ENCODE measurements at places on chromosomes 4 and X.
A peak's percentile ranks its signal among the peaks of the same experiment; 100 is the strongest.

DNA sequence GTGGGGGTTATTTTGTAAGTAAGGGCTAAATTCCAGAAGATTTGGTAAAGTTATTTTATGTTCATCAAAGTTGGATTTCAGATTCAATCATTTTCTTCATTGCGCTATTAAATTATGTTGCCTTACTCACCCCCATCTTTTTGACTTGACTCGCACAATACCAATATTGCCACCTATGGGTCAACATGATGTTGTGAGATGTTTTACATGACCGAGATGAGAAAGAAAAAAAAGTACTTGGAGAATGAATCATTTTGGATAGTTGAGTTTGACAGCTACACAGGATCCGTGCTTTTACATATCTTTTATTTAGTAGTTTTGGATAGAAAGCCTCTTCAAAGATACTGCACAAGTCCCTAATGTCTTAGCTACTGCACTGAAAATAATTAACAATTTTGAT is 224.2 kb upstream of the EMCN start:
- peak; percentile 44 for DNase-seq

- no peak for DNase-seq
These were observed 40.8 kb upstream of the IL9R start for GRCh38 chrX:155956649-155957048.

- no peak for DNase-seq
These were observed 35.3 kb upstream of the DCX start for GRCh38 chrX:111447298-111447697.

DNA sequence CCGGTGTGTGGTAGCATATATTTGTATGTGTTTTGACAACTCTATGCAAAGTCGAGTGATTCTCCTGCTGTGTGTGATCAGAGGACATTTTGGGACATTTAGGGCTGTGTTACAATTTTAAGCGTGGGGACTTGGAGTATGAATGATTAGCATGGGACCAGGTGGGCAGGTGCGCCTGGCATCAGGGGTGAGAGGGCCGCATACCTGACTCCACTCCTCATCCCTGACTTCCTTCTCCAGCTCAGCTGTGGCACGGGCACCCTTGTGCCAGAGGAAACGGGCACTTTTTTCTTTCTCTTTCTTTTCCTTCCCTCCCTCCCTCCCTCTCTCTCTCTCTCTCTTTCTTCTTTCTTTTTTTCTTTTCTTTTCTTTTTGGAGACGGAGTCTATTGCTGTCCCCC is 15.7 kb upstream of the PLCXD1 start:
- DNase-seq, result no peak

DNA sequence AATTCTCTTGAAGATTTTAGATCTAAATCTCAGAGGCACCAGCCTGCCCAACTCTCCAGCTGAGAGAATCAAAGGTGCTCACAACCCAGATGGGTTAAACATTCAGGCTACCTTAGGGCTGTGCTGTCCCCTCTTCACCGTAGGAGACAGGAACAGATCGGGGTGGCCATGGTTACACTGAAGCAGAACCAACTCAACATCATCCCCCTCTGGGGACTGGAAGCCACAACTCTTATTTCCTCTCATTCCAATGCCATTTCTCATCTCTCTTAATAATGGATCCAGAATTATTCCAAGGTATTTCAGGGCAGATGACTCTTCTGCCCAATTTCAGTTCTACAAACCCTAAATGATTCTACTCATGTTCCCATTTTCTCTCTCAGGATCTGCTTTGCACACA is 109.7 kb downstream of the NKX6-1 start:
- no peak for DNase-seq

- no peak for DNase-seq
These were observed 168.5 kb downstream of the SOWAHB start for GRCh38 chr4:76729460-76729859.

GRCh38 chrX:131633285-131633917 is 89.5 kb downstream of the OR13H1 start:
- peak; percentile 71 for DNase-seq

- DNase-seq, result peak; percentile 31
These were observed 121.2 kb upstream of the NAP1L5 start for GRCh38 chr4:88818631-88819470.

DNA sequence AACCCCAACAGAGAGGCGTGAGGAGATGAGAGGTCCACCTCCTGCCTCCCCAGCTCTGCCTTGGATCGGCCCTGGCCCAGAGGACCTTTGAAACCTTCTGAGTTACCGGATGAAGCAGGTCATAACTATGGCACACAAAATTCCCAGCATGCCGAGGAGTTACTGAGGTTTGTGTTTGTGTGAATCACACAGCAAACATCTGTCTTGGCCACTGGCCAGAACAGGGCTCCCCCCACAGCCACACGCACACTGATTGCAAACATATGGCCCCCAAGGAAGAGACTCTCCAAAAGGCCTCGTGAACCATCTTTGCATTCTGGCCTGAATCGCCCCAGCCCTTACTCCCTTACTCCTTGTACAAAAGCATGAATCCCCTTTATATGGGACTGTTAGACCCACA is 18.9 kb downstream of the RPS4X start:
- no peak for DNase-seq

- no peak for DNase-seq
These were observed 4.8 kb upstream of the CCSER1 start for GRCh38 chr4:90122355-90122748.

DNA sequence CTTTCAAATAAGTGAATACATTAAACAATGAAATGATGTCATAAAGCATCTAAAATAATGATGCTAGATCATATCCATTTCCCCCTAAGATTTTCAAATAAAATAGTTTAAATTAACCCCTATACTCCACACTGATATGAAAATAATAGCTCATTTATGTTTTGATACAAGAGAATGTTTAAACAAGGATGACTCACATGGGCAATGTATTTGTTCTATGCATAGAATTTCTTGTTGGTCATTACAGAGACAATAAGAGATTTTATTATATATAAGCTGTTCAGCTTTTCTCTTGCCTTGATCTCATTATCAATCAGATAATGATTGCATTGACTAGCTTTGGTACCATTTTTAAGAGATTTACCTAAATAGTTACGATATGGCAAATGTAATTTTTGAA is 411.7 kb downstream of the ARHGAP24 start:
- DNase-seq, result no peak

- no peak for DNase-seq
These were observed 433.6 kb upstream of the FRG1 start for GRCh38 chr4:189507060-189507459.

DNA sequence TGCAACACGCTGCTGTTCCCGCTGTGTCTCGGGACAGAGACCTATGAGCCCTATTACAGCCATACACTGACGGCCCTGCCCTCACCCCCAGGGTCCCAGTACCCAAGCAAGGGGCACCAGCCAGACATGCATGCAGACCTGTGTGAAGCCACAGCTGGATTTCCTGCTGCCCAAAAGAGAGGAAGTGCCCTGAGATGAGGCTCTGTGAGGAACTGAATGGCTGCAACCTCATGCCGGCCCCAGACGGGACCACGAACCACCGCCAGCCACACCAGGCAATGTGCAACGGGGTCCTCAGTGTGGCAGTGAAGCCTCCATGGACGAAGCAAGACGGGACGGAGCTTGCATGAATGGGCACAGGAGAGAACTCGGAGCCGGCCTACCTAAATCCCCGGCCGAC is 21.1 kb downstream of the CTBP1 start:
- no peak for DNase-seq

DNA sequence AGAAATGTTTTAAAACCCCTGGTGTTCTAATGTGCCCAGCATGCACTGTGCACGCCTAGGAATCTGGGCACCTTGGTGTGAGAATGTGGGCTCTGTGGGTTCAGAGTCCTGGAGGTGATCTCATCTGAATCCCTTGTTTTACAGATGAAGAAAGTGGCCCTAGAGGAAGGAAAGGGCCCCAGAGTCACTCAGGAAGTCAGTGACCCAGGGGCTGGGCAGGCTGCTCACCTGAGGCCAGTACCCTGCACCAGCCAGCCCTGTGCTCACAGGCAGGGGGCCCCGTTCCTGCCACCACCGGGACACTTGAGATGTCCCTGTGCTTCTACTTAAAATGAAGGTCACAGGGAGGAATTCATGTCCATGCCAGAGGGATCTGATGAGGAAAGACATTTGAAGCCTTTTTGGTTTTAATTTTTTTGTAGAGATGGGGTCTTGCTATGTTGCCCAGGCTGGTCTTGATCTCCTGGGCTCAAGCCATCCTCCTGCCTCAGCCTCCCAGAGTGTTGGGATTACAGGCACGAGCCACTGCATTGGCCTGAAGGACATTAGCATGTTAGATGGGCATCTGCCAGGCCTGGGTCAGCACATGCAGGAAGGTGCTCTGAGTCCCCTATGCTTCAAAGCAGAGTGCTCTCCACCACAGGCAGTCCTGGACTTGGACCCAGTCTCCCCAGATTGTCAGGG is 7.4 kb upstream of the S100P start:
- no peak for DNase-seq

GRCh38 chr4:110620691-110621327 is 2.1 kb downstream of the PITX2 start:
- no peak for DNase-seq

DNA sequence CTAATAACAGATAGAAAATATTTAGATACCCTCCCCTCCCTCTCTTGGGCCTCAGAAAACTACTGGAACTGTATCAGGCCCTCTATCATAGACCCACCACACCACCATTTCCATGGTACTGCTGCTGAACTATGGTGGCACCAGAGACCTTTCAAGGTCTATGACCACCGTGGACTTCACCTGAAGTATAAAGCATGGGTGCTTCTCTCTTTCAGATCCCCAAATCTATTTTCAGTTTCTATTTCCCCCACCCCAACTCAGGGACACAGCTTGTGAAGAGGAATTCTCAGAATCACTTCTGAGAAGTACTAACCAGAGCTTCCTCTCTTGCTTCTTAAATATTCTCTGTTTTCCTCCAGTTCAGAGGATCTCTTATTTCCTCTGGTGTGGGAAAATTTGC is 840.8 kb upstream of the HTR2C start:
- DNase-seq, result no peak

DNA sequence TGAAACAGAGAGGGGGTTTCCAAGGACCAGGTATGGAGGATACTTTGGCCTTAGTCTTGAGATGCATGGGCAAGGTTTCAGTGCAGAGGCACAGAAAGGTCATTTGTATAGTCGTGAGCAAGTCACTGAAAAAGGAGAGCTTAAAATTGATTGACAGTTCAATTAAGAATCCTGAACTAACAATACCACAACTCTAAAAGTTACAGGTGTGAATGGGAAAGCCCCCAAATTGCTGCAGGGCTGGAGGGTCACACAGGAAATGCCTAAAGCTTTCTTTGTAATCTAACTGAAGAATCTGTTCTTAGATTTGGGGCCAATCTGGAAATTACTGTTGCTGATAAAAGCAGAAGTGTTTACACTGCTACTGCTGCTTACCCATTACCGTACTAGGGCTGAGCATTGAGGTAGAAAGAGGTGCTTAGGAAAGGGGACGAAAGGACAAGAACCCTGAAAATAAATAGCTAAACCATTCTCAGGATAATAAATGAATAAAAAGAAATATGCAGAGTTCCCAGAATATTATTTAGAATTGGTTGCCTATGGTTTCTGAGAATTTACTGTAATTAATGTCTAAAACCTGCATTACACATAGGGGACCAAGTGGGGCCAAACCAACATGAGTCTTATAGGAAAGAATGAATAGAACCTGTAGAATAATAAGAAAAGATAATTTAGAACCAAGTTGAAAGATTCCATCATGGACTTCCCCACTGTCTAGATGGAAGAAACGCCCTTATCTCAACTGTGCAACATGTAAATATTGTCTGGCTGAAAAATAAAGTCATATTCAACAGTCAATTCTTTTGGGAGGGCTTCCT is 91.9 kb upstream of the PPP1R2C start:
- DNase-seq, result no peak

- DNase-seq, result no peak
These were observed 222.1 kb downstream of the LDB2 start for GRCh38 chr4:16676230-16676770.

- DNase-seq, result no peak
These were observed 31.1 kb upstream of the WDR17 start for GRCh38 chr4:176034499-176034898.

GRCh38 chr4:156685308-156685707 is 286.3 kb downstream of the PDGFC start:
- no peak for DNase-seq

- DNase-seq, result no peak
These were observed 350.0 kb upstream of the CTSO start for GRCh38 chr4:156303708-156304107.

DNA sequence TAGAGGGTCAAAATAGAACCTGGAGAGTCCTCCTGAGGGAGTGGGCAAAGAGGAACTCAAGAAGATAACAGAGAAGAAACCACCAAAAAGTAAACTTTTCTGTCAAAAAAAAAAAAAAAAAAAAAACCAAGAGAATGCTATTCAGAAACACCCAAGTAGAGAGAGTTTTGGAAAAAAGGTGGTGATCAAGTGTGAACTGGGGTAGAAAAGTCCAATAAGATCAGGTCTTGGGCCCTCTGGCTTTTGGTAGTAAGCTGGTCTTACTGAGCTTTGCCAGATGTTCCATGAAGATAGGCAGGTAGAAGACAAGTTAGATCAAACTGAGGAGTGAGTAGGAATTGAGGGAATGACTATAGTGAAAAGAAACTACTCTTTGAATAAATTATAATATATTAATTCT is 167.5 kb downstream of the COL25A1 start:
- DNase-seq, result no peak

DNA sequence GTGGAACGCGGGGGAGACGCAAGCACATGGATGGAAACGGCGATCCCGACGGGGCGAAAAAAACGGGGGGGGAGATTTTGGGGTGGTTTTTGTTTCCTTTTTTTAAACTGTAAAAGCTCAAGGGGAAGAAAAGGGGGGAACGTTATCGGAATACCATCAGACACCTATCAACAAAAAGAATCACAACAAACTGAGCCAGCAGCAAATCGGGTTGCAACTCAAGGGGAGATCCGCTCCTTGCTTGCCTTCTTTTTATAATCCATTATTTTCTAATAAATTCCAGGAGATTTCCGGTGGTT is 616 bp downstream of the MAML3 start:
- no peak for DNase-seq

- DNase-seq, result no peak
These were observed 34.6 kb upstream of the SLC9A7 start for GRCh38 chrX:46793386-46794143.

DNA sequence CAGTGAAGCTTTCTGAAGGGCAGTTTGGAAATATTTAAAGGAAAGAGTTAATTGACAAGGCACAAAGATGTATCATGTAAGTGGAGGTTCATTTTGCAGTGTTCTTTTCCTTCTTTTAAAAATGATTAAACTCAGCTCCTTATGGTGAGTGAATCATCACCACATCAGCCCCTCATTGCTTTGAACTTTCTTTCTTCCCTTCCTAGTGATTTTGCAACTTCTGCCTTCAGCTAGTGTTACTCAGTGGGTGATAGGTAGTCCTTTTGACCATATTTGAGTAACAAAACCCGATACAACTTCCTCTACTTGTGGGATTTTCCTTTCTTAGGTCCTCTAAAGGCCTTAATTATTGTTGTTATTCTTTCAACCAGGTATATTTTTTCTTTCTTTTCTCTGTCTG is 8.2 kb downstream of the ZCCHC4 start:
- DNase-seq, result no peak

DNA sequence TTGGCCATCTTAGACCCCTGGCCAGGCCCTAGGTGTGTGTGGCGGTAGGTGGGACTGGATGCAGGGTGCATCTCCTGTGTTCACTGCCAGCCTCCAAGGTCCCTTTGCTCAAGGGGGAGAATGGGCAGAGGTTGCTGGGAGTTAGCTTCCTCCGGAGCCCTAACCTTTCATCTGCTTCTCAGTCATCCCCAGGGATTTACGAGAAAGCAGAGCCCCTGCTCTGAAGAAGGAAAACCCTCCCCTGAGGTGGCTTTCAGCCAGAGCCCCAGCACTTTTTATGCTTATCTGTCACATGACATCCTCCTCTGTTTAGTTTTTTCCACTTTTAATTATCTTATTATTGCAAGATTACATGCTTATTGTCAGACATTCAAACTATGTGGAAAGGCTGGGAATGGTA is 44.9 kb upstream of the DDX3X start:
- no peak for DNase-seq
